K562 (cell line): ENCODE measurements at places on chromosomes 7 and 10. TPM values are rescaled to one million over a fixed set of nuclear protein-coding genes. Genes with fewer than 3 reads are reported as not detected.

BLNK gene
- total RNA-seq: 0.20 TPM in 1 of 2 replicates, not detected in the other

TMEM178B gene
- total RNA-seq: 0.02 TPM in 1 of 2 replicates, not detected in the other

PALD1 gene
- 0.27 and 0.29 TPM in 2 replicates for total RNA-seq

ICA1 gene
- 17.8 and 18.5 TPM in 2 replicates for total RNA-seq

MAGI2 gene
- 0.94 and 1.1 TPM in 2 replicates for total RNA-seq

DNA sequence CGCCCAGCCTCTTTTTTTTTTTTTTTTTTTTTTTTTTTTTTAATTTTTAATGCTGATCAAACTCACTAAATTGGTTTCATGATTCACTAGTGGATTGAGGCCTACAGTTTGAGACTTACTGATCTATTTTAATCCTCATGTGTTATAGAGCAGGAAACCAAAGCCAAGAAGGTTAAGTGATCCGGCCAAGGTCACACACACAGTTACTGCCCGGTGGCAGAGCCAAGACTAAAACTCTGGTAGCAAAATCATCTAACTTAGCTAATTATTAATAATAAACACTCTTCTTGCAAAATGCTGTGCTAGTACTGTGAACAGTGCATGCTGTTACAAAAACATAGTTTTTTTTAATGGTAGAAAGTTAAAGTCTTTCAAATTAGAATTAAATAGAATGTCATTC is 188.3 kb upstream of the NFE2L3 start:
- DNase-seq: no peak
- no peaks in the 10 kb centered on the region for H3K4me1 ChIP-seq
- no peaks in the 10 kb centered on the region for H3K36me3 ChIP-seq
- H3K27ac ChIP-seq: no peak overlapping the region
- peaks cover 35% of the 10 kb centered on the region for H3K27me3 ChIP-seq

- peak; percentile 46 for DNase-seq
- H3K27me3 ChIP-seq: no peaks in the 10 kb centered on the region
- H3K36me3 ChIP-seq: no peaks in the 10 kb centered on the region
- H3K4me3 ChIP-seq: peak overlapping the region; percentile 91
- peaks cover 11% of the 10 kb centered on the region for H3K4me1 ChIP-seq
- peak overlapping the region; percentile 93 for H3K27ac ChIP-seq
Measured at GRCh38 chr7:27739301-27739908, 557 bp upstream of the TAX1BP1 start.

GRCh38 chr10:110754375-110755105 is 110.4 kb downstream of the RBM20 start:
- H3K4me3 ChIP-seq: no peak overlapping the region
- no peaks in the 10 kb centered on the region for H3K4me1 ChIP-seq
- H3K27me3 ChIP-seq: no peaks in the 10 kb centered on the region
- no peaks in the 10 kb centered on the region for H3K36me3 ChIP-seq
- DNase-seq: no peak

- DNase-seq: no peak
- no peaks in the 10 kb centered on the region for H3K4me1 ChIP-seq
- no peak overlapping the region for H3K4me3 ChIP-seq
- no peak overlapping the region for H3K27ac ChIP-seq
- H3K36me3 ChIP-seq: no peaks in the 10 kb centered on the region
Measured at GRCh38 chr10:111677759-111678158, 505.8 kb downstream of the GPAM start.

DNA sequence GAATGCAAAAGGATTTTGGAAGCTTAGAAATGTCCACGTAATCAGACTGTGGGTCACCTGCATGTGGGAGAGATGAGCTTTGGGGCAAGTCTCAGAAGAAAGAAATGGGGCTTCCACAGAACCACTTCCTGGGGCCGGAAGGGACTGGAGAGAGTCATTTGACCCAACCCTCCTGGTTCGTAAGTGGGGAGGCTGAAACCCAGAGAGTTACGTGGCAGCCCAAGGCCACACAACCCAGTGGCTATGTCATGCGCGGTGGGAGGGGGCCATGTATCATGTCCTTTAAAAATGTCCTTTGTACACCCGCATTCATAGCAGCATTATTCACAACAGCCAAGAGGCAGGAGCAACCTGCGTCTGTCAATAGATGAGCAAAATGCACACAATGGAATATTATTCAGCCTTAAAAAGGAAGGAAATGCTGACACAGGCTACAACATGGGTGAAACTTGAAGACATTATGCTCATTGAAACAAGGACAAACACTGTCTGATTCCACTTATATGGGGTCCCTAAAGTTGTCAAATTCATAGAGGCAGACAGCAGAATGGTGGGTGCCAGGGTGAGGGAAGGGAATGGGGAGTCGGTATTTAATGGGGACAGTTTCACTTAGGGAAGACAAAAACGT is 15.1 kb downstream of the CAMK2B start:
- H3K4me1 ChIP-seq: peaks cover 17% of the 10 kb centered on the region
- H3K36me3 ChIP-seq: no peaks in the 10 kb centered on the region
- no peak for DNase-seq
- H3K27me3 ChIP-seq: 0 out of 3 replicates have a peak, but pooled peaks cover 3% of the 10 kb centered on the region
- no peak overlapping the region for H3K4me3 ChIP-seq

GRCh38 chr10:80191589-80192270 is 13.6 kb downstream of the ANXA11 start:
- peaks cover 27% of the 10 kb centered on the region; the same call in 2 of the 3 replicates for H3K36me3 ChIP-seq
- DNase-seq: no peak
- H3K4me1 ChIP-seq: peaks cover 34% of the 10 kb centered on the region
